ENCODE measurements at places on chromosomes 3 and 15.

GRCh38 chr3:195855471-195856409 lies 44.0 kb upstream of the MUC4 start:
- DNase-seq, result no peak

GRCh38 chr3:106882297-106882696 lies 494.9 kb upstream of the CCDC54 start:
- DNase-seq, result no peak

GRCh38 chr15:80992006-80992405 lies 2.4 kb upstream of the MESD start:
- DNase-seq, result no peak

DNA sequence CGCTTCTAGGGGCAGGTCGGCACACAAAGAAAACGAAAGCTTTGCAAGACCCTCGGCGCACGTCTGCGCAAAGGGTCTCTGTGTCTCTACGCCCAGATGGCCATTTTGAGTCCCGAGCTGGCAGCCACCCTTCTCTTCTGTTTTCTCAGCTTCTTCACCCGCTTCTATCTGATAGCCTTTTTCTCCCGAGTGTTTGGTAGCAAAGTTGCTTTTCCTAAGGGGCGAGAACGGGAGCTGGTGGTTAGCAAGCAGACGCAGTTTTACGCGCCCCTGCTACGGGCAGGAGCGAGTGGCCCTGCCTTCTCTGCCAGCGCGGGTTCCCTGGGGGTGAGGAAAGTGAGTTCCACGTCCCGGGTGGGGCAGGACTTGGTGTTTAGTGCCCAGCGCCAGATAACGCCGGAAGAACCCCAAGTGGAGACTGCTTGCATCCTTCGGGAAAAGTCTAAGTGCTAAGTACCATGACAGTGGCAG lies 2.9 kb upstream of the MKRN2 start:
- no peak for DNase-seq

DNA sequence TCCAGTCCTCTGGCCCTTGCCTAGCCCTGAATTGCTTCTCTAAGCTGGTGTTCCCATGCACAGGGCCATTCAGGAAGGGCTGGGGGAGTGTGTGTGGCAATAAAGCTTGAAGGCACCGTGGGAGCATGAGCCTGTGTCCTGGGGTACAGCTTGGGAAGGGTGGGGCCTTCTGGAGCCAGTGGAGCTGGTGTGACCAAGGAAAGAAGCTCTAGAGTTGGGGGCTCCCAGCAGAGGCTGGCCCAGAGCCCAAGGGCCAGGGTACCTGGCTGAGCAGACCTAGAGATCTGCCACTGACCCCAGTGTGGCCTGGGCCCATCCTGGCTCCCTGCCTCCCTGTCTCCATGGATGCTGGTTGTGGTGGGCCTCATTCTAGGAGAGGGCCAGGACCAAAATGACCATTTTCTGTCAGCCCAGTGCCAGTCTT lies 8.1 kb downstream of the ABTB1 start:
- DNase-seq, result no peak

GRCh38 chr3:73055583-73055982 lies 5.9 kb upstream of the EBLN2 start:
- DNase-seq, result no peak

DNA sequence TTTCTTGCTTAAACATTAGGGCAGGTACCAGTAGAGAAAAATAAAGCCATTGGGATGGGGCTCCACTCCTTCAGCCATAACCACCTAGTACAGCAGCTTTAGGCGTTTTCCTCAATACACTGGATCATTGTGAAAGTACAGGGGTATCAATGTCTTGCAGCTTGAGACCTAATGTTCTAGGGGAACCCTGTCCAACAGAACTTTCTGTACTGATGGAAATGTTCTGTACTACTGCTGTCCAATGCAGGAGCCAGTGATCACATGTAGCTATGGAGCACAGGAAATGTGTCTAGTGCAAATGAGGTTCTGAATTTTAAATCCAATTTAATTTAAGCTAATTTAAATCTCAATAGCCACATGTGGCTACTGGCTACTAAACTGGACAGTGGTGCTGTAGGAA lies 93.9 kb downstream of the NEDD4 start:
- DNase-seq, result no peak

DNA sequence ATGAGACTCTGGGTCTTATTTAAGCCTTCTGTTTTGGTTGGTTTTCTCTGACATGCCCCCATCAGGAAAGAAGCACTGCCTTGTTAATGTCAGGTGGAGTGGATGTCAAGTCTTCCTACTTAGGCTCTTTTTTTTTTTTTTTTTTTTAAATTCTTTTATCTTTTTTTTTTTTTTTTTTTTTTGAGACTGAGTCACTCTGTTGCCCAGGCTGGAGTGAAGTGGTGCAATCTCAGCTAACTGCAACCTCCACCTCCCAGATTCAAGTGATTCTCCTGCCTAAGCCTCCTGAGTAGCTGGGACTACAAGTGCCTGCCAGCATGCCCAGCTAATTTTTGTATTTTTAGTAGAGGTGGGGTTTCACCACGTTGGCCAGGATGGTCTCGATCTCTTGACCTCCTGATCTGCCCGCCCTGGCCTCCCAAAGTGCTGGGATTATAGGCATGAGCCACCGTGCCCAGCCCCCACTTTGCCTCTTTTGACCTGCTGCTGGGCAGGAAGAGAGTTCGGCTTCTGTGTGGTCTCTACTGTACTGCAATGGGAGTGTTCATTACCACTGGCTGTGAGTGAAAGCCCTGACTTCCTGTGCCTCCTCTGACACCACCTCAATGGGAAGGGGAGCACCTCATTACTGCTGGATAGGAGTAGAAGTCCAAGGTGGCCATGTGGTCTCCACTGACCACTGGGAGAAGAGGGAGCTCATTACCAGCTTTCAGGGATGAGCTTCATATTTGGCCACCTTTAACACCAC lies 10.9 kb downstream of the CTDSPL start:
- DNase-seq, result no peak

GRCh38 chr3:44208086-44208485 lies 33.6 kb upstream of the TOPAZ1 start:
- no peak for DNase-seq

DNA sequence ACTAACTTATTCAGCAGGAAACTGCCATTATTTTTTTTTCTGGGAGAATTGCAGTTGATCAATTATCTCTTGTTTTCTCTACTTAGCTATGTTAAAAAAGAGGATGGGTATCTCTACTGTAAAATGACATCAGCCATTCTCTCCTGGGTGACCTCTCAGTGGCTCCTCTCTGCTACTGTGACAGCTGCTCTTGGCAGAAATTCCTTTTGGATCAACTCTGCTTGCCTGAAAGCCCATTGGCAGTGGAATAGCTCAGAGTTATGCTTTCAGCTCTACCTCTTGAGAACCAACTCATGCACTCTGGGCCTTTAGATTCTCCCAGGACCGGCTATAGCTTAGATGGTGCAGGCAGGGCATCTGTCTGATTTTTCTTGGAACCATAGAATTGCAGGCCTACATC lies 99.9 kb upstream of the GAP43 start:
- DNase-seq, result peak; percentile 46

GRCh38 chr3:112498914-112499711 lies at the start of gene BTLA:
BTLA (minus strand) TSS chr3:112499472; CDS start chr3:112499358, 114 bp downstream.
- DNase-seq, result no peak

GRCh38 chr3:176293276-176293675 lies 904.0 kb downstream of the TBL1XR1 start:
- DNase-seq, result no peak

- DNase-seq, result peak; percentile 31
Observed at GRCh38 chr3:179811321-179812095, 158.7 kb downstream of the USP13 start.

GRCh38 chr3:160400702-160401150 lies 1.3 kb downstream of the SMC4 start:
- DNase-seq, result no peak

DNA sequence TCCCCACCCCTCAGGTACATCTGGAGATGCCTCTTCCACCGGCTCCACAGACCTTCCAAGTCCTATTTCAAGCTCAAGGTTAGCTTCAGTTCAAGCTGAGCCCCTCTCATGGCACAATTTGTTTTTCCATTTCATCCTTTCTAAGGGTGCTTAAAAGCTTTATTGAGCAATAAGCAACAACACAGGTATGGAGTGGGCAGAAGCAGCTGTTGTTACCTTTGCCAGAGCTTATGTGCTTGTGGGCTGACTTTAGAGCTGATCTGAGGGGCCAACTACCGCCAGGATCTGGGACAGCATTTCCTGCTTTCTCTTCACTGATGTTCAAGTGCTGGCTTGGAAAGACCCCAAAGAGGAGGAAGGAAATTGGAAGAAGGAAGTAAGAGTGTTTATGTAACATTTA lies 140.0 kb upstream of the KLHL25 start:
- no peak for DNase-seq

- no peak for DNase-seq
Observed at GRCh38 chr15:90879730-90880366, 4.5 kb upstream of the FES start.

DNA sequence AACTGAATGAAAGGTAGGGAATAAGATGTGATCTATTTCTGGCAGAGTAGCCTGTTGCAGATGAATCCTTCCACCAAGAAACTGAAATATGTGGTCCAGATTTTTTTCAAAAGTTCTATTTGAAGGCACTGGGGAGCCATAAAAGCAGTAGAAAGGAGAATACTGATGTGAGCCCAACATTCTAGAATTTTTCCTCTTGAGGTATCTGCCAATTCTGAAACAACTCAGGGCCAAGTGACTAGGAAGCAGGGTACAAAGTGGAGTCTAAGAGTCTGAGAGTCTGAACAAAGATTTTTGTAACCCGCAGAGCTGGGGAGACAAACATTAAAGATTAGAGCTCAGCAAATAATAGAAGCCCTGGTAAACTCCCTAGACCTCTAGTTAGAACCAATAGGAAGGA lies 58.3 kb upstream of the SLCO3A1 start:
- no peak for DNase-seq

GRCh38 chr15:100020614-100021013 lies 287.4 kb upstream of the LYSMD4 start:
- DNase-seq, result no peak

DNA sequence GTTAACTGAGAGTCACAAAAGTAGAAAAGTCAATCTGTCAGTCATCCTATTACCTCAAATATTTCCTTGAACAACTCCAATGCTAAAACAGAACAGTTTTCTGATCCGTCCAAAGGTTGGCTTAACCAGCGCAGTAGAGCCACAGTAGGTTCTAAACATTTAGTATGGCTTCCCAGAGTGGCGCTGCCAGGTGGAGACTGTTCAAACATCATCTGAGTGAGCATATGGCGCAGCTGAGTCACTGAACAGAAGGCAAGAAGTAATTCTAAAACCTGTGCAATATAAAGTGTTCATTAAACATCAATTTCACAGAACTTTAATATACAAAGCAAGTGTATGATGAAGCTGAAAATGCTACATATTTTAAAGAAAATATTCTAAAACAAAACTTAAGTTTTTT lies 19.9 kb downstream of the CIP2A start:
- peak; percentile 45 for DNase-seq

DNA sequence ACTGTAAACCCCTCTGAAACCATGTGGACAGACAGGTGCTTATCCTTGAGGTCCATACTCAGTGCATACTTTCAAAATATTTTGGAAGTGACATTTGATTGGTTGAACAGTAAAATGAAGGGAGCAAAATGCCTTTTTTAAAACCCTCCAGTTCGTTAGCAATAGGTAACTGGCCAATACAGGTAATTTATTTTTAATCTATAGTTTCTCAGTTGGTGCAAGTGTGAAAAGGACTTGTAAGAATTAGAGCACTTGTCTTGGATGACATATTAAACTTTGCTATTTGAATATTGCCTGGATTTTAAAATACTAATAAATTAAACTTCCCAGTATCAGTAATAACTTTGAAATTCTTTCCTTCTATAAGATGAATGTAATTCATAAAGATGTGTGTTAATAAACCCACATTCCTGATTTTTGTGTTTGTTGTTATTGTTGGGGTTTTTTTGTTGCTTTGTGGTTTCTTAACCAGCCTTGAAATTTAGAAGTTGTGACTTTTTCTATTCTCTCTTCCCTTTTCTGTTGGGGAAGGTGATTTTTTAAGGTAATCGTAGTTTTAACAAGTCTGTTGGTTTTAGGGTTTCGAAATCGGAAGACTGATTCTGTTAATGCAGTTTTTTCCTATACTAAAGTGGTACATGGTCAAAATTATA lies 90.0 kb downstream of the STT3B start:
- no peak for DNase-seq

- no peak for DNase-seq
Observed at GRCh38 chr15:83654379-83655236, 685 bp downstream of the ADAMTSL3 start.

- DNase-seq, result no peak
Observed at GRCh38 chr3:134622806-134623365, 27.9 kb downstream of the KY start.

DNA sequence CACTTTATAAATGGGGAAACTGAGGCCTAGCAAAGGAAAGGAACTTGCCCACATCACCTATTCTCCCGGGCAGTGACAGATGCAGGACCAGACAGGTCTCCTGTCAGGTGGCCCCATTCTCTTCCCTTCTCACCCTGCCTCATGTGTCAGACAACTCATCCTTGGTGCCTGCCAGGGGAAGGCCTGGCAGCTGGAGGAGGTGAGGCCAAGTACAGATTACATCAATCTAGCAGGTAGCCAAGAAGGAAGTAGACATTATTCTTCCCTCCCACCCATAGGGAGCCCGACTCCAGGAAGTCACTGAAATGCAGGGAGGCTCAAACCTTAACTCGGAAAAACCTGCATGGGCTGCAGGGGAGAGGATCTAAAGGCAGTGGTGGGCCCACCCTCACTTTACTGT lies 39.6 kb downstream of the DAPK2 start:
- DNase-seq, result no peak

DNA sequence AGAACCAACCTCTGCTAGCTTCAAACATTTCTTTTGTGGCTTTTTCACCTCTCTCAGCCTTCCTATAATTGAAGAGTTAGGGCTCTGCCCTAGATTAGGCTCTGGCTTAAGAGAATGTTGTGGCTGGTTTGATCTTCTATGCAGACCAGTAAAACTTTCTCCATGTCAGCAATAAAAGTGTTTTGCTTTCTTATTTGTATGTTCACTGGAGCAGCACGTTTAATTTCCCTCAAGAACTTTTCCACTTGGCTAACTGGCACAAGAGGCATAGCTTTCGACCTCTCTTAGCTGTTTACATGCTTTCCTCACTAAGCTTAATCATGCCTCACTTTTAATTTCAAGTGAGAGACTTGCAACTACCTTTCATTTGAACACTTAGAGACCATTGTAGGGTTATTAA lies 964.7 kb downstream of the ROBO2 start:
- DNase-seq, result no peak

GRCh38 chr15:95019907-95020306 lies 788.5 kb downstream of the MCTP2 start:
- no peak for DNase-seq

GRCh38 chr15:96109820-96110219 lies 220.7 kb upstream of the NR2F2 start:
- DNase-seq, result no peak

- no peak for DNase-seq
Observed at GRCh38 chr15:73196113-73196512, 143.8 kb downstream of the NEO1 start.

GRCh38 chr3:117602058-117602644 lies 892.6 kb downstream of the TUSC7 start:
- no peak for DNase-seq

- DNase-seq, result peak; percentile 31
Observed at GRCh38 chr3:50238549-50239026, 2.6 kb downstream of the GNAI2 start.

All from NCI-H446 (cell line).